ENCODE measurements at places on chromosomes 11 and 22.
A peak's percentile ranks its signal among the peaks of the same experiment; 100 is the strongest.

DNA sequence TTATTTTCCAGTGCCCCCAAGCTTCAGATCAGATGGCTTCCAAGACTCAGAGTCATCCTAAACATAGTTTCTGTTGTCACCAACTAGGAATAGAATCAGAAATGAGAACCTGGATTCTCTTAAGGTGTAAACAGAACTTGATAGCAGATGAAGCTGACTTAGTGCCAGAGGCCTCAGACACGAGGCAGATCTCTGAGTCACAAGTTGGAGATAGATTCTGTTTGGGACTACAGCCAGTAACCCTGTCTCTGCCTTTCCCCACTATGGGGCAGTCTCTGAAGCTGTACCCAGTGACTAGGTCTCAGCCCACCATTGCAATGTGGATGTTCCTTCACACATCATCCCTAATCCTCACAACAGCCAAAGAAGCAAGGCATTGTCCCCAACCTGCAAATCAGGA is 25.4 kb downstream of the NEU3 start:
- peak; percentile 88 for DNase-seq

GRCh38 chr11:73210916-73211667 is 7.0 kb upstream of the P2RY2 start:
- peak; percentile 53 for DNase-seq

GRCh38 chr11:79249295-79249993 is 191.4 kb downstream of the TENM4 start:
- peak; percentile 89 for DNase-seq

DNA sequence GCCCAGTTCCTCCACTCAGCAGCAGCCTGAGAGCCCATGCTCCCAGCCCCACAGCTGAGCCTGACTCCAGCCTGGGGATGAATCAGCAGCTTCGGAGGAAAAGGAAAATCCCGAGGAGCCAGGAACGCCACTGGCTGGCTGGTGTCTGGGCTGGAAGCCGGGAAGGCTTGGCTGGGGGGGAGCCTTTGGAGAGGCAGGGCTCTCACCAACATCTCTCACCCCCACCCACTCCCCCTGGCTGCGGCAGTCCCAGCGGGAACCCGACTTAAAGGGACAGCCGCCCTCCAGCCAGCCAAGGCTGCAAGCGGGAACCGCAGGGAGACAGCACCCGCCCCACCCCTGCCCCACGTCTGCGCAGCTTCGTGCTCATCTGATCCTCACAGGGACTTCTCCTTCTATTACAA is 28.4 kb downstream of the KIAA0930 start:
- DNase-seq = peak; percentile 76

GRCh38 chr11:106482917-106483785 is 405.7 kb downstream of the AASDHPPT start:
- DNase-seq = peak; percentile 56

GRCh38 chr11:105863523-105863922 is 158.5 kb downstream of the MSANTD4 start:
- DNase-seq = no peak

GRCh38 chr22:36560001-36560400 is 31.0 kb upstream of the EIF3D start:
- DNase-seq = no peak

DNA sequence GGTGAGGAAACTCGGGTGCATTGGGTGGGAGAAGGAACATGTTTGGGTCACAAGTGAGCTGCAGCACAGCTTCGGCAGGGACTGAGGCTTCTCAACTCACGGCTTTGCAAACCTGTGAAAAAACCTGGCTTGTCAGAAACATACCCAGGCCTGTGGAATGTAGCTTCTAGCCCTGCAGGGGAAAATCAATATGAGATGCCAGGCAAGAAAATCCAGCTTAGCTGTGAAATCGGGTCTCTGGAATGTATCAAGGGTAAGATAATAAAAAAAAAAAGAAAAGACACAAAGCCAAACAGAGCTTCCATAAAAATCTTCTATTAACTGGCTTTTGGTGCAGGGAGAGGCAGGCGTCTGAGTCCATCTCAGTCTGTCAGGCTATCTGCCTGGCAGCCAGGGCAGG is 28.5 kb downstream of the UQCR10 start:
- DNase-seq = no peak

- DNase-seq = no peak
Observed at GRCh38 chr11:69435161-69435986, 46.1 kb upstream of the LINC01488 start.

- peak; percentile 96 for DNase-seq
Observed at GRCh38 chr11:73308961-73309919, 1.2 kb downstream of the ARHGEF17 start.

GRCh38 chr11:86765203-86765602 is 35.1 kb upstream of the PRSS23 start:
- DNase-seq = no peak

- DNase-seq = no peak
Observed at GRCh38 chr11:59899532-59899931, 20.9 kb downstream of the OOSP3 start.

DNA sequence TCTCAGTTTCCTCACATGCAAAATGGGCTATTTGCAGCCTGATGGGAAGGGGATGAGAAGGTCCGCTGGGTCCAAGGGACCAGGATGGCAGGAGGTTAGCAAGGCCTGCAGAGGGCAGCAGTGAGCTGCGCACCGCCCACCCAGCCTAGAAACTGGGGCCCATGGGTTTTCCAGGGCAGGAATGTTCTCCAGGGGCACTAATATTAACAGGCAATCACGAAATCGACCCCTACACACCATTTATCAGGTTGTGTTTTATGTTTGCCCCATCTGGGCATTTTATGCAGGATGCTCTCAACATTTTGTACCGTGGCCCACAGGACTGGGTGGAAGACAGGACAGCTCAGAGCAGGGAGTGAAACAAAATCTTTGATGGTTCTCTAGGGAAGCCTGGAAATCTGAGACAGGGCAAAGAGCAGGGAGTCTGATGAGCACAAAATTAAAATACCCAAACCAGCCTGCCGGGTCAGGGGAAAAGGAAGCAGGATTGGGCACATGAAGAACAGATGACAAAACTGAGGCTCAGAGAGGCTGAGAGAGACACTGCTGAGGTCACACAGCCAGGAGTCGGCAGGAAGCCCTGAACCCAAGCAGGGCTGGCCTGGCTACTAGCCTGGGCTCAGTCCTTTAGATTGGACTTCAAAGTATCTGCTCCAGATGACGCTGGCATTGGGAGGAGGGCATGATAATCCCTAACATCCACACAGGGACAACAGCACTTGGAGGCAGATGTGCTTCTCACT is 1.6 kb upstream of the BCR start:
- peak; percentile 34 for DNase-seq
